Activated CD4-positive, alpha-beta T cell treated with anti-CD3 and anti-CD28 coated beads for 36 hours (primary cell): ENCODE measurements at places on chromosomes 1 and 21. TPM values are rescaled to one million over a fixed set of nuclear protein-coding genes. Genes with fewer than 3 reads are reported as not detected.

Gene CEP170
- total RNA-seq: 54.5 TPM

Gene KRTAP6-1
- total RNA-seq: not detected

Gene GPR52
- 0.55 TPM for total RNA-seq

Gene OLFML2B
- total RNA-seq: 0.14 TPM

Gene KIF17
- not detected for total RNA-seq

Gene KCNE1
- not detected for total RNA-seq

Gene GPATCH4
- total RNA-seq: 38.5 TPM

Gene SPATA45
- not detected for total RNA-seq

GRCh38 chr1:25743164-25744139 lies 56.5 kb upstream of the SELENON start:
- peaks cover 18% of the 10 kb centered on the region for H3K4me1 ChIP-seq
- H3K36me3 ChIP-seq: no peaks in the 10 kb centered on the region
- no peak overlapping the region for H3K4me3 ChIP-seq
- DNase-seq: no peak

DNA sequence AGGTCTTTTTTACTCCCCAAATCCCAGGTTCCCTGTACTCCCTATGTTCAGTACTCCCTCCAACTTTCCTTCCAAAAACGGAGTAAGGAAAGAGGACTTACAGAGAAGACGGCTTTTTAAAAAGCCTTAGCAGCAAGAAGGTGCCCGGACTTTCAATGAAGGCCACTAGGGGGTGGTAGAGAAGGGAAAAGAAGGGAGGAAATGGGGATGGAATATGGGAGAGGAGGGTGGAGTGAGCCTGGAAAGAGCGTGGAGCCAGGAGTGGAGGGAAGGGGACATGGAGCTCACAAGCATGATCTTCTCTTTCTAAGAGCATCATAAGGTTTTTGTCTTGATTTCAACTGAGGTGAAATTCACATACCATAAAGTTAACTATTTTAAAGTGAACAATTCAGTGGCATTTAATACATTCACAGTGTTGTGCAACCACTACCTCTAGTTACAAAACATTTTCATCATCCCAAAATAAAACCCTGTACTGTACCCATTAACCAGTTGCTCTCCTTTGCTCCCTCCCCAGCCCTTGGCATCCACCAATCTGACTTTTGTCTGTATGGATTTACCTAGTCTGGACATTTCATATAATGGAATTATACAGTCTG lies 129.9 kb downstream of the ZNF281 start:
- no peaks in the 10 kb centered on the region for H3K27me3 ChIP-seq
- peak; percentile 51 for DNase-seq
- H3K27ac ChIP-seq: no peak overlapping the region
- H3K4me3 ChIP-seq: no peak overlapping the region

- H3K27me3 ChIP-seq: peaks cover 2% of the 10 kb centered on the region
- H3K4me1 ChIP-seq: no peaks in the 10 kb centered on the region
- no peaks in the 10 kb centered on the region for H3K36me3 ChIP-seq
- H3K27ac ChIP-seq: no peak overlapping the region
- no peak for DNase-seq
Measured at GRCh38 chr1:119816407-119816806, 5.1 kb upstream of the REG4 start.

DNA sequence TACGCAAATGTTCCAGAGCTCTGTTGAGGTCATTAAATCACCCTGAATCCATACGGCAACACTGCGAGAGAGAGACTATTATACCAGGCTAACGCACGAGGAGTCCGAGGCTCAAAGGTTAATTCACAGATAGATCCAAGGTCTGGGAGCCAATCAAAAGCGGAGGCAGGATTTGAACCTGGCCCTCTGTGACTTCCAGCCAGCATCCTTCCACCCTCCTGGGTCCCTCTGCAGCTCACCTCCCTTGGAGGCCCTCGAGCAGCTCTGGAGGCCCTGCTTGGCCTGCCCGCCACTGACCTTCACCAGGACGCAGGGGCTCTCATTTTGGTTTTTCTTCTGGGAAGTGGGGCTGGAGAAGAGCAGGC lies 42.1 kb downstream of the KIAA1614 start:
- no peak for DNase-seq
- H3K4me3 ChIP-seq: peak overlapping the region; percentile 33
- no peaks in the 10 kb centered on the region for H3K27me3 ChIP-seq
- H3K36me3 ChIP-seq: peaks cover 16% of the 10 kb centered on the region
- peak overlapping the region; percentile 31 for H3K27ac ChIP-seq
- H3K4me1 ChIP-seq: peaks cover 9% of the 10 kb centered on the region

- peaks cover 23% of the 10 kb centered on the region for H3K4me1 ChIP-seq
- H3K27ac ChIP-seq: peak overlapping the region; percentile 39
- peak; percentile 29 for DNase-seq
- no peaks in the 10 kb centered on the region for H3K36me3 ChIP-seq
- H3K27me3 ChIP-seq: no peaks in the 10 kb centered on the region
Measured at GRCh38 chr1:26820784-26821269, 5.7 kb upstream of the ZDHHC18 start.

- no peaks in the 10 kb centered on the region for H3K27me3 ChIP-seq
- DNase-seq: peak; percentile 37
- peaks cover 41% of the 10 kb centered on the region for H3K4me1 ChIP-seq
- H3K36me3 ChIP-seq: peaks cover 32% of the 10 kb centered on the region
Measured at GRCh38 chr1:11924334-11925195, 1.7 kb downstream of the KIAA2013 start.

GRCh38 chr1:54340878-54341277 lies 65.3 kb downstream of the SSBP3 start:
- no peak overlapping the region for H3K27ac ChIP-seq
- peaks cover 5% of the 10 kb centered on the region for H3K36me3 ChIP-seq

DNA sequence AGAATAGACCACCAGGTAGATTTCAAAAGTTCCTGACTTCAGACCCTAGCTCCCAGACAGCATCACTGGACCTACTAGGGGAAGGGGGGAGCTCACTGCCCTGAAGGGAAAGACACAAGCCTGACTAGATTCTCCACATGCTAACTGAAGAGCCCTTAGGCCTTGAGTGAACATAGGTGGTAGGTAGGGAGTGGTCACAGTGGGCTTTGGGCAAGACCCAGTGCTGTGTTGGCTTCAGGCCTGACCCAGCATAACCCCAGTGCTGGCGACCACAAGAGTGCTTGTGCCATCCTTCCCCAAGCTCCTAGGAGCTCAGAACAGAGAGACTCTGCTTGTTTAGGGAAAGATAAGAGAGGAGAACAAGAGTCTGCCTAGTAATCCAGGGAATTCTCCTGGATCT lies 51.1 kb upstream of the ACADM start:
- H3K27me3 ChIP-seq: peaks cover 11% of the 10 kb centered on the region
- H3K36me3 ChIP-seq: no peaks in the 10 kb centered on the region
- H3K4me1 ChIP-seq: no peaks in the 10 kb centered on the region
- DNase-seq: no peak
- no peak overlapping the region for H3K27ac ChIP-seq

DNA sequence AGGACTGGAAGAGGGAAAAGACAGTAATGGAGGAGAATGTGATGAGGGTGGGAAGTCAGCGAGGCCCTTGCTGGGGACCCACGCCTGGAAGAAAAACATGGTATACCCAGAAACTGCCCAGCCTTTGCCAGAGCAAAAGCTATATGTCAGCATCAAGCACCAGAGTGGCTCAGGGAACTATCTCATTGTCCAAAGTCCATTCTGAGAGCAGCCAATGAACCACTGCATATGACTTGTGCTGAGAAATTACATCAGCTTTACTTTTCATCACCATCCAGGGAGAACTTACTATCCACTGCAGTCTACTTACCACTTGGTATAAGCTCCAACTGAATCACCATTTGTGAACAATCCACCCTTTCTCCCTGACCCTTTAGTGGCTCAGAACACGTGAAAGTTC lies 148.1 kb downstream of the TTLL7 start:
- no peak overlapping the region for H3K27ac ChIP-seq
- no peaks in the 10 kb centered on the region for H3K27me3 ChIP-seq
- H3K4me3 ChIP-seq: no peak overlapping the region
- H3K36me3 ChIP-seq: no peaks in the 10 kb centered on the region
- DNase-seq: no peak

DNA sequence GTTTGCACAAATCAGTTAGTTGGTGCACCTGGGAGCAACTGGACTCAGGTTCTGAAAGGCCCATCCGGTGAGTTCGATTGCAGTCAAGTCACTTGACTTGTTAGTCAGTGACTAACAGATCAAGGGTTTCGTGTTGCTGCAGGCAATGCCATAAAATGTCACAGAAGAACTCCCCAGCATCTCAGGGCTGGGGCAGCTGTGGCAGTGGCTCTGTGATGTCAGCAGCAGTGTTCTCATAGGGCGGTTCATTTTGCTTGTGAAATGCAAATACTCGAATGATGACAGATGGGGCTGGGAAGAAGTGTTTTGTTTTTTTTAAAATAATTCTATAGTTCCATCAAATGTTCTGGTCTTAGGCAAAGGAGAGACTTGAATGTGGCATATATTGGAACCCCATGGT lies 287.8 kb downstream of the LMX1A start:
- no peaks in the 10 kb centered on the region for H3K4me1 ChIP-seq
- no peak for DNase-seq
- H3K4me3 ChIP-seq: no peak overlapping the region
- no peaks in the 10 kb centered on the region for H3K36me3 ChIP-seq

- H3K36me3 ChIP-seq: peaks cover 3% of the 10 kb centered on the region
- H3K4me3 ChIP-seq: peak within 1 kb of the TSS; percentile 89
- peak; percentile 93 for DNase-seq
- peak within 1 kb of the TSS; percentile 86 for H3K27ac ChIP-seq
- H3K4me1 ChIP-seq: peaks cover 29% of the 10 kb centered on the region
Measured at GRCh38 chr1:155208541-155209311, at the start of gene MTX1. Gene MTX1 (plus strand): TSS chr1:155208695. CDS start chr1:155208805, 110 bp downstream.

- DNase-seq: peak; percentile 17
- no peak overlapping the region for H3K27ac ChIP-seq
- peaks cover 6% of the 10 kb centered on the region for H3K4me1 ChIP-seq
- no peaks in the 10 kb centered on the region for H3K36me3 ChIP-seq
- no peaks in the 10 kb centered on the region for H3K27me3 ChIP-seq
Measured at GRCh38 chr1:210684466-210685294, 356.0 kb downstream of the HHAT start.

- no peak overlapping the region for H3K27ac ChIP-seq
- H3K27me3 ChIP-seq: no peaks in the 10 kb centered on the region
- peaks cover 9% of the 10 kb centered on the region for H3K4me1 ChIP-seq
- H3K36me3 ChIP-seq: peaks cover 40% of the 10 kb centered on the region
- no peak for DNase-seq
Measured at GRCh38 chr1:214317734-214318133, 36.8 kb downstream of the SMYD2 start.

GRCh38 chr1:231800108-231800507 lies 173.5 kb downstream of the DISC1 start:
- DNase-seq: no peak
- H3K27me3 ChIP-seq: no peaks in the 10 kb centered on the region
- no peak overlapping the region for H3K27ac ChIP-seq
- no peaks in the 10 kb centered on the region for H3K4me1 ChIP-seq
- H3K4me3 ChIP-seq: no peak overlapping the region

DNA sequence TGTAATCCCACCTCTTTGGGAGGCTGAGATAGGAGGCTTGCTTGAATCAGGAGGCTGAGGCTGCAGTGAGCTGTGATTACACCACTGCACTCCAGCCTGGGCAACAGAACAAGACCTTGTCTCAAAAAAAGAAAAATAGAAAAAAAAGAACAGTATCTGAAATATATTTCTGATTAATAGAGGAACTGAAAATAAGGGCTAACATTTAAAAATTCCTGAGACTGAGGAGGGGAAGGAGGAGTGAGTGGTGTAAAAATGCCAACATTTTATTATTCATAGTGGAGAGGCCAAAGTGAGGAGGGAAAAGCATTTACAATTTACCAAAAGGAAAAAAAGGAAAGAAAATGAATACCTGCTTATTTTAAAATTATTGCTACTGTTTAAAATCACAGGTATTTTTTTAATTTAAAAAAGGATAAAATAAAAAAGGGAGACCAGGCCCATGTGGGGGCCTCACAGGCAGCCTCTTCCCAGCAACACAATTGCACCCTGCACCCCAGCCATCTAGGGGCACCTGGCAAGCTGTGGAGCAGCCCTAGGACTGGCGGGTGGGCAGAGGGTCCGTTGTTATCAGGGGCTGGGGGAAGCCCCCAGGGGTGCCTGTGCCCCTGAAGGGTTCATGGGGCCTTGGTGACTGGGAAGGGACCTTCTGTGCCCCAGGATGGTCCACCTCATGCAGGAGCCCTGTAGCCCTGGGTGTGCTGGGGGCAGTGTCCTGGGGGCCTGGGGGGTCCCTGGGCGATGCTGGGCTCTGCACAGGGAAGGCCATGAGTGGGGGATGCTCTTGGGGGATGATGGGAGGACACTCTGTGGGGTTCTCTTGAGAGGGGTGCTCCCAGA lies 34.8 kb upstream of the ADARB1 start:
- H3K4me3 ChIP-seq: no peak overlapping the region
- no peak for DNase-seq
- no peaks in the 10 kb centered on the region for H3K36me3 ChIP-seq
- H3K27me3 ChIP-seq: peaks cover 13% of the 10 kb centered on the region

- no peaks in the 10 kb centered on the region for H3K27me3 ChIP-seq
- no peak overlapping the region for H3K27ac ChIP-seq
- H3K4me1 ChIP-seq: no peaks in the 10 kb centered on the region
- H3K4me3 ChIP-seq: no peak overlapping the region
Measured at GRCh38 chr21:36489776-36490165, 9.8 kb upstream of the CLDN14 start.

- no peak for DNase-seq
- no peaks in the 10 kb centered on the region for H3K27me3 ChIP-seq
- H3K4me1 ChIP-seq: peaks cover 30% of the 10 kb centered on the region
- H3K27ac ChIP-seq: peak overlapping the region; percentile 33
Measured at GRCh38 chr1:55129194-55129728, 85.9 kb downstream of the USP24 start.

GRCh38 chr1:85936470-85936869 lies 220.1 kb downstream of the COL24A1 start:
- no peak overlapping the region for H3K27ac ChIP-seq
- no peaks in the 10 kb centered on the region for H3K4me1 ChIP-seq
- no peaks in the 10 kb centered on the region for H3K27me3 ChIP-seq
- DNase-seq: no peak
- H3K4me3 ChIP-seq: no peak overlapping the region

- no peak for DNase-seq
- no peak overlapping the region for H3K27ac ChIP-seq
- no peak overlapping the region for H3K4me3 ChIP-seq
- no peaks in the 10 kb centered on the region for H3K36me3 ChIP-seq
- peaks cover 30% of the 10 kb centered on the region for H3K27me3 ChIP-seq
- peaks cover 25% of the 10 kb centered on the region for H3K4me1 ChIP-seq
Measured at GRCh38 chr1:94039871-94040569, 80.9 kb downstream of the ABCA4 start.

DNA sequence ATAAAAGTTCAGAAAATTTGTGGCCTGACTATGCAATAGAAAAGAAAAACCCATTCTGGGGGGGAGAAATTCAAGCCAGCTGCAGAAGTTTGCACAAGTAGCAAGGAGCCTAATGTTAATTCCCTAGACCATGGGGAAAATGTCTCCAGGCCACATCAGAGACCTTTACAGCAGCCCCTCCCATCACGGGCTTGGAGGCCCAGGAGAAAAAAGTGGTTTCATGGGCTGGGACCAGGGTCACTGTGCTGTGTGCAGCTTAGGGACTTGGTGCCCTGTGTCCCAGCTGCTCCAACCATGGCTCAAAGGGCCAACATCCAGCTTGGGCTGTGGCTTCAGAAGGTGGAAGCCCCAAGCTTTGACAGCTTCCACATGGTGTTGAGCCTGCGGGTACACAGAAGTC lies 42.0 kb downstream of the IL23R start:
- H3K27me3 ChIP-seq: no peaks in the 10 kb centered on the region
- no peak overlapping the region for H3K27ac ChIP-seq
- peaks cover 10% of the 10 kb centered on the region for H3K36me3 ChIP-seq
- no peak overlapping the region for H3K4me3 ChIP-seq

- peak overlapping the region; percentile 100 for H3K4me3 ChIP-seq
- no peaks in the 10 kb centered on the region for H3K27me3 ChIP-seq
- no peak for DNase-seq
- H3K27ac ChIP-seq: peak overlapping the region; percentile 97
Measured at GRCh38 chr1:40692429-40692895, 958 bp downstream of the NFYC start.
